ENCODE measurements at places on chromosomes 7 and 10. TPM values are rescaled to one million over a fixed set of nuclear protein-coding genes. Genes with fewer than 3 reads are reported as not detected.

Gene BBS9
- 12.4 TPM for total RNA-seq

GRCh38 chr7:41029072-41029499 lies 673.8 kb downstream of the INHBA start:
- peak; percentile 74 for DNase-seq

DNA sequence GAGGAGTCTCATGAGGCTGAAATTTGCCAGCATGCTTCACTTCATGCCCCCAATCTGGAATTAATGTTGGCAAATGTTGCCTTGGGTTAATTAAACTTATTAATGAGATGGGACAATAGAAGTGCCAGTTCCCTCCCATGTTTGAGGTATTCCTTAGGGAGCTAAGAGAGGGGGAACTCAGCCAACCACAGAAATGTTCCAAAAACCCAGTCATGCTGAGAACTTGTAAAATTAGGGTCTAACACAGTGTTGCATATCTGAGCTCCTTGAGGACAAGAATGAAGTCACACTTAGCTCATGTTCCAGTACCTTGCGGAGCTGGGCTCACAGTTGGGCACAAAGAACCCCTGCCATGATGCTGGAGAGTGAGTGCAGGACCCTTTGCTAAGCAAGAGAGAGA lies 89.4 kb downstream of the OAT start:
- no peak for DNase-seq

GRCh38 chr10:123392182-123392963 lies 238.2 kb downstream of the BUB3 start:
- DNase-seq = no peak

All from PC-9 (cell line).